A172 (cell line): ENCODE measurements at places on chromosomes 3 and 15. TPM values are rescaled to one million over a fixed set of nuclear protein-coding genes. Genes with fewer than 3 reads are reported as not detected.

Gene THRB
- not detected in 2 replicates for total RNA-seq

Gene FLNB
- 225 and 260 TPM in 2 replicates for total RNA-seq

Gene MGA
- total RNA-seq, result 21.9 and 33.3 TPM in 2 replicates

Gene VGLL3
- not detected in 2 replicates for total RNA-seq

Gene PLA1A
- total RNA-seq, result not detected in 2 replicates

Gene CLEC3B
- not detected in 2 replicates for total RNA-seq

Gene GP5
- total RNA-seq, result 0.02 and 0.10 TPM in 2 replicates

Gene GOLGA8J
- total RNA-seq, result 0.40 TPM in 1 of 2 replicates, not detected in the other

Gene PLSCR5
- not detected in 2 replicates for total RNA-seq

Gene SLC22A13
- not detected in 2 replicates for total RNA-seq

Gene GCNT3
- 1.5 and 2.6 TPM in 2 replicates for total RNA-seq

Gene CYP1A2
- total RNA-seq, result not detected in 2 replicates

Gene ARGFX
- total RNA-seq, result not detected in 2 replicates

Gene AKAP13
- total RNA-seq, result 34.3 and 35.9 TPM in 2 replicates

Gene CATSPER2
- 0.47 and 0.60 TPM in 2 replicates for total RNA-seq

Gene TMEM40
- total RNA-seq, result 2.9 TPM in 1 of 2 replicates, not detected in the other

Gene PIGZ
- 0.59 and 3.2 TPM in 2 replicates for total RNA-seq

Gene DPH6
- total RNA-seq, result 16.1 and 19.7 TPM in 2 replicates

Gene MAP6D1
- 4.6 TPM in 2 replicates for total RNA-seq

Gene CEP152
- total RNA-seq, result 8.3 and 9.8 TPM in 2 replicates

Gene COLQ
- total RNA-seq, result not detected in 2 replicates

Gene RGMA
- 0.05 and 0.90 TPM in 2 replicates for total RNA-seq

Gene SH2D7
- not detected in 2 replicates for total RNA-seq

Gene LIPH
- total RNA-seq, result 0.52 and 0.86 TPM in 2 replicates

Gene BCHE
- total RNA-seq, result 31.1 and 40.3 TPM in 2 replicates

Gene C2CD4B
- total RNA-seq, result not detected in 2 replicates
